ENCODE measurements at places on chromosomes 13 and 19. TPM values are rescaled to one million over a fixed set of nuclear protein-coding genes. Genes with fewer than 3 reads are reported as not detected.

DCLK1 gene
- total RNA-seq, result 391 TPM

CD33 gene
- 0.23 TPM for total RNA-seq

IGFL1 gene
- not detected for total RNA-seq

TNFSF9 gene
- total RNA-seq, result 4.2 TPM

LILRB1 gene
- total RNA-seq, result 0.46 TPM

PALM gene
- 101 TPM for total RNA-seq

KLF2 gene
- 3.9 TPM for total RNA-seq

SLC1A6 gene
- 56.7 TPM for total RNA-seq

CLDND2 gene
- not detected for total RNA-seq

RNF113B gene
- not detected for total RNA-seq

GPR4 gene
- total RNA-seq, result 0.23 TPM

FAM216B gene
- total RNA-seq, result 17.8 TPM

PSPN gene
- total RNA-seq, result 3.2 TPM

TLE6 gene
- 3.9 TPM for total RNA-seq

IFI30 gene
- total RNA-seq, result 1.4 TPM

CC2D1A gene
- 16.8 TPM for total RNA-seq

ANGPTL4 gene
- total RNA-seq, result 1.6 TPM

LCP1 gene
- 13.4 TPM for total RNA-seq

TEX26 gene
- 3.2 TPM for total RNA-seq

WDR87 gene
- not detected for total RNA-seq

CAMSAP3 gene
- 15.5 TPM for total RNA-seq

EEF1AKMT1 gene
- 11.5 TPM for total RNA-seq

DENND1C gene
- total RNA-seq, result 0.69 TPM

MBD3L2 gene
- total RNA-seq, result not detected

TPTE2 gene
- total RNA-seq, result 0.46 TPM

BRME1 gene
- 11.1 TPM for total RNA-seq

MYH14 gene
- 4.4 TPM for total RNA-seq

NAPSA gene
- 0.46 TPM for total RNA-seq

VSIG10L gene
- 1.6 TPM for total RNA-seq

C13orf42 gene
- 0.23 TPM for total RNA-seq

PRSS57 gene
- not detected for total RNA-seq

ZNF135 gene
- total RNA-seq, result 13.4 TPM

ZGLP1 gene
- total RNA-seq, result 1.6 TPM

SPACA4 gene
- not detected for total RNA-seq

PSG7 gene
- total RNA-seq, result not detected

AP2S1 gene
- 82.1 TPM for total RNA-seq

NTN5 gene
- total RNA-seq, result not detected
